ENCODE measurements at places on chromosomes 11 and 22.

DNA sequence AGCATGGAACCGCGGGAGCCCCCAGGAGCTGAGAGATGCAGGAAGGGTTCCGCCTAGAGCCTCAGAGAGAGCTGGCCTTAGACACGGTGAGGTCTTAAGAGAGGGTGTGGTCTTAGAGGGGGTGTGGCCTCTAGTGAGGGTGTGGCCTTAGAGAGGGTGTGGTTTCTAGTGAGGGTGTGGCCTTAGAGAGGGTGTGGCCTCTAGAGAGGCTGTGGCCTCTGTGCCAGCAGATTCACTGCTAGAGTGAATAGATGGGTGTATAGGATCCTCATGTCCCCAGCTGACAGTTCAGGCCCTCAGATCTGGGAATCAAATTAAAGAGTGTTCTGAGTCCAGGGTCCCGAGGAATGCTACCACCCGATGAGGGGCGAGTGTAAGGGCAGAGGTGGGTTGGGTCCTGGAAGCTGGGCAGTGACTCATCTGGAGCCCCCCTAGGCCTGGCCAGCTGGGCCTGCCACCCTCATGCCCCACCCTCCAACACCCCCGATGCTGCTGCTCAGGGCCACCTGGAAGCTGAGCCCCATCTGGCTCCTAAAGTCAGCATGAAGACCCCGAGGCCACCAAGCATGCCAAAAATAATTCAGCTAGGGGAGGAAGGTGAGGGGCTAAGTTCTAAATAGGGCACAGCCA lies 49.5 kb downstream of the IGF2 start:
- DNase-seq = no peak

DNA sequence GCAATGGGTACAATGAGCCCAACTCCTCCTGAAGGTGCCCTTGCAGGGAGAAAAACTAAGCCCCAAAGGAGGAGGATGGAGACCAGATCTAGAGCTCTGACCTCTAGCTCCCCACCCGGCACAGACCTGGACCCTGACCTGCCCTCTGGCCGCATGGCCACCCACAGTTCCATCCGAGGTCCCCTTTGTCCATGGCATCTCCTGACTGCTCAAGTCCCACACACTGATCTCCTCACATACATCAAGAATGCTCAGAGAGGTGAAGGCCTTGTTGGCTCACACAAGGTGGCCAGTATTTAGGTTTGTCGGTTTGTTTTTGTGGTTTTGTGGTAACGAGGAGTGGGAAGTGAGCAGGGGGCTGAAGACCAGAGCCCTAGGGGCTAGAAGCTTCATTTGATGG lies 423.5 kb upstream of the B3GAT1 start:
- no peak for DNase-seq

DNA sequence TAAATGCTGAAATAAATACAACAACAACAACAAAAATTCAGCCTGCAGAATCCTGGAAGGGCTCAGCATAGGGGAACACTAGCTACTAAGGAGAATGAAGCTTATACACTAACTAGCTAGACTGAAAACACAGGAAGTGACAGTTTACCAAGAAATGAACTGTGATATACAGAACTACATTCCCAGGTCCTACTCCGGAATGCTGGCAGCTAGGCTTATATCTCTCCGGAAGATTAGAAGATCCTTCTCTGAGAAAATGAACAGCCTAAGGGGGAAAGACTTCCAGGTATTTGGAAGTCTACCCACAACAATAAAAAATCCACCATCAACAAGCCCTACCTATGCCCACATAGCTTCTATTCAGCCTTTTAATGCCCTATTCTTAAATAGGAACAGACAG lies 31.0 kb downstream of the CCDC34 start:
- no peak for DNase-seq

- DNase-seq = no peak
These were observed 1087.5 kb downstream of the BRD1 start for GRCh38 chr22:48740086-48740730.

GRCh38 chr11:125170510-125171031 lies 6.0 kb downstream of the PKNOX2 start:
- DNase-seq = no peak

DNA sequence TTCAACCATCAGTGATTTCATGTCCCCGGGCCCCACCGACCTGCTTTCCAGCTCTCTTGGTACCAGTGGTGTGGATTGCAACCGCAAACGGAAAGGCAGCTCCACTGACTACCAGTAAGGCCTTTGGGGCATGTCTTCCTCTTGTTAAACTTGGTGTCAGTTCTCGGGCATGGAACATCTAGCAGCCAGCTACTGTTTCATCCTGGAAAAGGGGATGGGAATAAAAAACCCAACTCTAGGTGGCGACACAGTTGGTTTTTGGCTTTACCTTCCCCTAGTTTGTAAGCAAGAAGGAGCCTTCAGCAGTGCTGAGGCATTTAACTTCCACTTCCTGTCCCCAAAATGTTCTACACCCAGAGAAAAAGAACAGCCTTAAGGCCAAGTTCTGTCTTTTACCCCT lies 76.7 kb downstream of the BMAL1 start:
- no peak for DNase-seq

DNA sequence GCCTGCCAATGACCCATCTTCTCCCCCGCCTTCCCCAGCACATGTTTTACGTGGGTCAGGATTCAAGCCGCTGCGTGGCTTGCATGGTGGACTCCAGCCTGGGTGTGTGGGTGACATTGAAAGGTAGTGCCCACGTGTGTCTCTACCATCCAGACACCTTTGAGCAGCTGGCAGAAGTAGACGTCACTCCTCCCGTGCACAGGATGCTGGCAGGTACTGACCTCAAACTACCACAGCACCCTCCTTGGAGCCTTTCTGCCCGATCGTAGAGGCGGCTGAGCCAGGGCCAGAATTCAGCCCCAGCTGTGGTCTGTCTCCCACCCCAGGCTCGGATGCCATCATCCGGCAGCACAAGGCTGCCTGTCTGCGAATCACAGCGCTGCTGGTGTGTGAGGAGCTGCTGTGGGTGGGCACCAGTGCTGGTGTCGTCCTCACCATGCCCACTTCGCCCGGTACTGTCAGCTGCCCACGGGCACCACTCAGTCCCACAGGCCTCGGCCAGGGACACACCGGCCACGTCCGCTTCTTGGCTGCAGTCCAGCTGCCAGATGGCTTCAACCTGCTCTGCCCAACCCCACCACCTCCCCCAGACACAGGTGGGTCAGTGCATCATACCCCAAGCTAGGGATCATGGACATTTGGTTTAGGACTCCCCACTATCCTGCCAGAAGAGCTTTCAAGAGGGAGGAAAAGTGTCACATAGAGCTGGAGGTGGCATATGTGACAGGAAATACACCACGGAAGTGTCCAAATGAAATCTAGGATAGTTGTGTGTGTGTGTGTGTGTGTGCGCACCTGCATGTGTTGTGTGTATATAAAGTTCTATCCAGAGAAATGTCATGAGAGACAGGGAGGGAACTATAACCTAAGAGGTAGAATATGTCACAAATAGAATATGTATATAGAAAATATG lies 10.6 kb upstream of the RELT start:
- DNase-seq = no peak

DNA sequence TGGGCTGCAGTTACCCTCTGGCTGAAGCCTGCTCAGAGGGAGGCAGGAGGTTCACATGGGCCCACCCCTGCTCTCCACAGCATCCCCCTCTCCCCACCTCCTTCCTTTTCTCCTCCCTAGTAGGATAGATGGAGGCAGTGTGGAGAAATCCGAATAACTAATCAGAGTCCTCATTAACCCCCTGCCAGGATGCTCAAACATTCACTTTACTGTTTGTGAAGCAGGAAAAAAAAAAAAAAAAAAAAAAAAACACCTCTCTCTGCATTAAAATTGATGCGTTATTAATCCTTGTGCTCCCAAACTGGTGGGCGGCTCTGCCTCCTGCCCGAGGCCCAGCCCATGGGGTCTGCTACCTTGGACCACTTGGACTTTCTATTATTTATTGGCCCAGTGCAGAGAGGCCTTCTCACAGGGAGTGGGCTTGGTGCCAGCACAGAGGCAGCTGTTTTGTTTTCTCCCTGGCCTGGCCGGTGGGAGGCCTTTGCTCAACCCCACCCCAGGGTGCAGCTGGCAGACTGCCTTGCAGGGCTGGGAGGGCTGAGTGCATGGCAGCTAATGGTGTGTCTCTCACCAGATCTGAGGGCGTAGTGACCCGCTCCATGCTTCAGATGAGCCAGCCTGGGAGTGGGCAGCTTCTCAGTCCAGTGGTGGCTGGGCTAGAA lies 150.7 kb downstream of the PKNOX2 start:
- no peak for DNase-seq

DNA sequence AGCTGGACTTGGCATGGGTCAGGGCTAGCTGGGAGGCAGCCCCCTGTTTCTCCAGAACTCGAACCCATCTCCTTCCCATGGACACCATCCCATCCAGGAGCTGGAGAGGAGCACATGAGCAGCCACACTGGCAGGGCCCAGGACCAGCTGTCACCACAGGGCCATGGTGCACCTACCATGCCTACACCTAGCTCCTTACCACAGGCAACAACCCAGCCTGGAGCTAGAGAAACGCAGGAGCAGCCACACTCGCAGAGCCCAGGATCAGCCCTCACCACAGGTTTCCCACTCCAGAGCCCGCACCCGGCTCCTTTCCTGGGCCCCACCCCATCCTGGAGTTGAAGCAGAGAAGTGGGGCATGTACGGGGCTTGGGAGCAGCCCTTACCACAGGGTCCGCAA lies 50.2 kb downstream of the GAB4 start:
- no peak for DNase-seq

DNA sequence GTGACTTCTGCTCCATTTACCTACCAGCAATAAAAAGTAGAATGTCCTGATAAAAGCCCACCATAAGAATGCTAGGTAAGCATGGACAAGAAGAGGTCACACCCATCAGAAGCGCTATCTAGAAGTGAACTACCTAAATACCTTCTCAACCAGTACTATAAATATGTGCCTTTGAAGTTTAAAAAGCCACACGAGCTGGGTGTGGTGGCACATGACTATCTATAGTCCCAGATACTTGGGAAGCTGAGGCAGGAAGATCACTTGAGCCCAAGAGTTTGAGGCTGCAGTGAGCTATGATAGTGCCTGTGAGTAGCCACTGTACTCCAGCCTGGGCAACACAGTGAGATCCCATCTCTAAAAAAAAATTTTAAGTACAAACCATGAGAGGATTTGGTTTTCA lies 66.7 kb downstream of the PACSIN2 start:
- no peak for DNase-seq

DNA sequence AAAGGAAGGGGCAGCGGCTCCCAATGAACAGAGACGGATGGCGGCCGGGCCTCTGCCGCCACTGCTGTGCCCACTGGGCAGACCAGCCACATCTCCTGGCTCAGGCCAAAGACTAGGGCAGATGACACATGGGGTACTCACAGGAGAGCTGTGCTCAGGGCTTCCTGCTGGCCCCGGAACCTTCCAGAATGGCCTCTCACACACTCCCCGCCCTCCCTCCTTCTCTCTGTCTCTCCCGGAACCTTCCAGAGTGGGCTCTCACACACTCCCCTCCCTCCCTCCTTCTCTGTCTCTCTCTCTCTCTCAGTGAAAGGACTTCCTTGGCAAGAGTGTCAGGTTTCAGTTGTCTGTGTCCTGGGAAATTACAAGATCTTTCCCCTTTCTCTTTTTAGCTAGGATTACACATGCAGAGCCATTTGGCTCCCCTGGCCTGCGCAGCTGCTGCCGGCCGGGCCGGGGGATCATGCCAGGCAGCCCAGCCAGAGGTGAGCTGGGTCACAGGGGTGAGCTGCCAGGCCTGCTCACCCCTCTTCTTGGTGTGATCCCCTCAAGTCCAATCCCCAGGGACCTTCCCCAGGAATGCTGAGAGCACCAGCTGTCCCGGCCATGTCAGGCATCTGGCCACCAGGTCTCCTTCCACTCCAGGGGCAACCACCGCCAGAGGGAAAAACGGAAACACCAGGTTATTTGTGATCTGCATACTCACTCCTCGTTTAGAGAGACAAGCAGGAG lies 45.3 kb upstream of the ADA2 start:
- peak; percentile 82 for DNase-seq
